Natural killer cell (primary cell): ENCODE measurements at places on chromosomes 16 and 17. TPM values are rescaled to one million over a fixed set of nuclear protein-coding genes. Genes with fewer than 3 reads are reported as not detected.
A peak's percentile ranks its signal among the peaks of the same experiment; 100 is the strongest.

GRCh38 chr17:1865252-1866037 is 35.6 kb downstream of the RPA1 start:
- H3K27me3 ChIP-seq = no peaks in the 10 kb centered on the region
- no peak overlapping the region for H3K27ac ChIP-seq
- H3K4me1 ChIP-seq = peaks cover 3% of the 10 kb centered on the region
- DNase-seq = peak; percentile 80
- H3K4me3 ChIP-seq = no peak overlapping the region

- H3K27ac ChIP-seq = no peak overlapping the region
- DNase-seq = no peak
- H3K36me3 ChIP-seq = no peaks in the 10 kb centered on the region
- H3K27me3 ChIP-seq = no peaks in the 10 kb centered on the region
- H3K4me1 ChIP-seq = peaks cover 11% of the 10 kb centered on the region
Measured at GRCh38 chr17:66425756-66426396, 123.5 kb downstream of the PRKCA start.

DNA sequence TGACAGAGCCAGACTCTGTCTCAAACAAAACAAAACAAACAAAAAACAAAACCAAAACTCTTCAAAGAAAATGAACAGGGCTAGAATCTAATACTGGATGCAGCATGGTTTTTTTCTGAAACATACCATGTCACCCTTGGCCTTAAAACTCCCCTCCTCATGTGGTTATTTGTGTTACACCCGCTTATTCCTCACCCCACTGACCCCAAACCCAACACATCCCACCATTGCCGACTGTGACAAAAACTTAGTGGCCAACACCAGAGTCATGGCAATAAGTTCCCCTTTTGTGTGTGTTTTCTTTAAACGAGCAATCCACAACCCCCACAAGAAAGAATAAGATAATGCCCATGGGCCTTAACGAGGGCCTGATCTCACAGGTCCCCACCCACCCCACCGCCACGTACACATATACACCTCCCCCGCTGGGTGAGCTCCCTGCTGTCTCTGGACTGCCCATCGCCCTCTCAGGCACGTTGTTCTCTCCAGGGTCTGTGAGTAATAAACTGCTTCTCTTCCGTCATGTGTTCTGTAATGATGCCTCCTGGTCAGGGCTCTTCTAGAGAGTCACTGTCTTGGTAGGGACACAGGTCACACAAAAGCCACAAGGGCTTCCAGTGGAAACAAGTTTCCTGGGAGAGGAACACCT is 16.8 kb upstream of the ENGASE start:
- H3K4me3 ChIP-seq = no peak overlapping the region
- no peaks in the 10 kb centered on the region for H3K27me3 ChIP-seq
- no peak for DNase-seq
- no peak overlapping the region for H3K27ac ChIP-seq

KRT39 gene
- total RNA-seq = not detected

GRCh38 chr16:59126486-59126885 is 392.4 kb upstream of the GOT2 start:
- no peak overlapping the region for H3K4me3 ChIP-seq
- DNase-seq = no peak
- no peaks in the 10 kb centered on the region for H3K4me1 ChIP-seq
- no peaks in the 10 kb centered on the region for H3K36me3 ChIP-seq
- no peak overlapping the region for H3K27ac ChIP-seq
- no peaks in the 10 kb centered on the region for H3K27me3 ChIP-seq

TMEM238L gene
- total RNA-seq = not detected

- no peaks in the 10 kb centered on the region for H3K27me3 ChIP-seq
- no peak overlapping the region for H3K4me3 ChIP-seq
- DNase-seq = no peak
- H3K36me3 ChIP-seq = no peaks in the 10 kb centered on the region
- H3K4me1 ChIP-seq = peaks cover 3% of the 10 kb centered on the region
Measured at GRCh38 chr17:66661411-66662256, 173.3 kb upstream of the CACNG5 start.

DNA sequence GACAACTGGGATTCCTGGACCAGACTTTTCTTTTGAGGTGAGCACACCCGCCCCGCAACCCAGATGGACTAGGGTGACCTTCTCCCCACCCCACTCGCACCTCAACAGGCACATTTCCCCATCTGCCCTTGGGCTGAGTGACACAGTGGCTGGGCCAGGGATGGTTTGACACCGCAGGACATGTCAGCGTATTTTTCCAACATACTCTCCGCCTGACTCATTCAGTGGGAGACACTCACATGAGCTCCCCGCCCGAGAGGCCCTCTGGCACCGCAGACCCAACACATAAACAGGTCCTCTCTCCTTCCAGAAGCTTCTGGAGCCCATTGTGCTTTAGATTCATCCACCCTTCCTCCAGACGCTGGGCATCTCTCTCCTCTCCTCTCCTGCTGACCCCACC is 69.4 kb downstream of the ZDHHC7 start:
- no peak overlapping the region for H3K4me3 ChIP-seq
- no peaks in the 10 kb centered on the region for H3K4me1 ChIP-seq
- H3K27ac ChIP-seq = no peak overlapping the region
- no peak for DNase-seq

- no peaks in the 10 kb centered on the region for H3K36me3 ChIP-seq
- no peak overlapping the region for H3K4me3 ChIP-seq
- H3K4me1 ChIP-seq = no peaks in the 10 kb centered on the region
- no peak for DNase-seq
- H3K27ac ChIP-seq = no peak overlapping the region
Measured at GRCh38 chr16:7330709-7331108, 1.9 kb upstream of the RBFOX1 start.
